Naive B cell (primary cell): ENCODE measurements at places on chromosomes 5 and 9.

DNA sequence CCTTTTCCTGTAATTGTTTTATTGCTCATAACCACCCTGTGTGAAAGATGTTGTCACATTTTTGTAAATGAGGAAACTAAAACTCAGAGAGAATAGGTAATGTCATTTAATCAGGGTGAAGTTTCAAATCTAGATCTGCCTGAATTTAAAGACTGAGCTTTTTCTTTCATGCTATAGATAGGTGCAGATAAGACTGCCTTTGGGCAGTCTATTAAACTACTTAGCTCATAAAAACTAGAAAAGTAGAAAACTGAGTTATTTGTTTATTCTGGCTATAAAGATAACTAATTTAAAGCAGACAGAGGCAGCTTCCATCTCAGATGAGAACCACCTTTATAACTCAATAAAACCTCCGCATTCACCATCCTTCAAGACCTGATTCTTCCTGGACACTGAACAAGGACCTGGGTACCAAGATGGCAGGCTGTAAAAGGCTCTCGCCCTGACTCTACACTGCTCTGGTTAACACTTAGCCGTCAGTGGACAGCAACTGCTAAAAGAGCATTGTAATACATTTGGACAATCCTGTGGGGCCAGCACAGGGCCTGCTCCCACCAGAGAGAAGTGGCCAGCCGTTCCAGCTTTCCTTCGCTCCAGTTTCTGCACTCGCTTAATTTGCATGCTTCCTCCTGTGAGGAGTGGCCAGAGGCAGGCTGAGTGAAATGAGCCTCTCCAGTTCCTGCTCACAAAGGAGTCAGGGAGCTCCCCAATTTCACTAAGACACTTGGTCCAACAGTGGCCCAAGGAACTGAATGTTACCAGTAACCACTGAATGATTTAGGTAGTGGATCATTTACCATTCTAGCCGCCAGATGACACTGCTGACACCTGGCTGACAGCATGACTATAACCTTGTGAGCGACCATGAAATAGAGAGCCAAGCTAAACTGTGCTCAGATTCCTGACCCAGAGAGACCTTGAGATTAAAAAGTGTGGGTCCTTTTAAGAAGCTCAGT, 566.4 kb downstream of the EFNA5 start:
- no peak for DNase-seq

DNA sequence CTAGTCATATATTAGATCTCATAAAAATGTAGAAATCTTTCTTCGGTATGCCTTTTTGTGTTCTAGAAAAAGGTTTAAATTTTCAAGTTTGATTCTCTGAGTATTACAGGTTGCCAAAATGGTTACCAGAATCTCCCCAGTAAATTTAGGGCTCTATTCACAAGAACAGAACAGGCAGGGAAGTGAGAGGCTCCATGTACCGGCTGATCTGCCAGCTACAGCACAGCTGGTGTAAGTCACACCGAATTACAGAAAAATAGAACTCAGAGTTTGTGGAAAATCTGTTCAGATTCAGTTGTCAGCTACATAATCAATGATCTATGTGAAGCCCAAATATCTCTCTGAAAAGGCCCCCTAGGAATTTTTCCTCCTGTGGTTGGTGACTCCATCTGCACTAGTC, 10.5 kb downstream of the FAM81B start:
- no peak for DNase-seq

- no peak for DNase-seq
These were observed 529.5 kb upstream of the ZNF462 start for GRCh38 chr9:106333481-106333880.

DNA sequence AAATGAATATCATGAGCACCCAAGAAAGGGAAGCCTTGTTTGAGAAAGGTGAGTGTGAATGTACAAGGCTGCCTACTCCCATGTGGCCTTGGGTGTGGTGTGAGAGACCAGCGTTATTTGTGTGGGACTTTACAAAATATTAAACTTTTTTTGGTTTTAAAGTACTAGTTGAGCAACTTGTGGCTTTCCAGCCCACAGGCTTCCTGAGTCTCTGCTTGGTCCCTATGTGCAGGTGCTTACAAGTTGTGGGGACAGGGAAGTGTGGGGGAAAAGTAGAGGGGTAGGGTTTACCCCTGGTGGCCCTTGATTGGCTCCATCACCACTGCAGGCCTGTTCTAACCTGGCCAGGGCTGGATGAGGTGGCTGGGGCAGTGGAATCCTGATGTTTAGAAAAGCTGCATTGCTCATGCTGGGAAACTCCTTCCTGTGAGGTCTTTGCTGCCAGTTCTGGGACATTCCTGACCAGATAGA, 19.7 kb downstream of the PTTG1 start:
- DNase-seq = no peak

DNA sequence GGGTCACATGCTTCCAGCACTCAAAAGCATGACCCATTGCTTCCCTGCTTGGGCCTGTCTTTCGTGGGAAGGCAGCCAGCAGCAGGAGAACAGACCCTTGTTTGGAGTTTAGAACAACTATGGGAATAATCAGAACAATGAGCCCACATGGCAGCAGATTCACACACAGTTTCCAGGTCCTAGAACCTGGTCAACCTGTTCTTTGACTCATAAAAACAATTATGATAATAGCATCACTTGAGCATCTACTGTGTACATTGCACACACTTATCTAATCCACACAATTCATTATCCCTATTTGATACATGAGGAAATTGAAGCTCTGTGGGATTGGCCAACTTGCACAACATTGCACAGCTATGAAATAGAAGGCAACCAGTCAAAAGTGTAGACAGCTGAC, 41.7 kb downstream of the KLF4 start:
- DNase-seq = no peak

- no peak for DNase-seq
These were observed 17.3 kb upstream of the ZBTB34 start for GRCh38 chr9:126842977-126843799.

- no peak for DNase-seq
These were observed 33.2 kb upstream of the RXRA start for GRCh38 chr9:134293031-134293521.

GRCh38 chr5:20570486-20570885, 582.5 kb upstream of the CDH18 start:
- no peak for DNase-seq

- DNase-seq = no peak
These were observed 58.9 kb upstream of the CNTLN start for GRCh38 chr9:17075758-17076485.

- no peak for DNase-seq
These were observed 11.1 kb downstream of the TGFBR1 start for GRCh38 chr9:99116003-99116411.

GRCh38 chr9:31535651-31536050, 848.8 kb upstream of the ACO1 start:
- DNase-seq = no peak
